Stimulated activated CD8-positive, alpha-beta memory T cell treated with anti-CD3 and anti-CD28 coated beads, Interleukin-15, amount 100 ng/mL, for 24 hours (primary cell): ENCODE measurements at places on chromosomes 5 and 9.
A peak's percentile ranks its signal among the peaks of the same experiment; 100 is the strongest.

DNA sequence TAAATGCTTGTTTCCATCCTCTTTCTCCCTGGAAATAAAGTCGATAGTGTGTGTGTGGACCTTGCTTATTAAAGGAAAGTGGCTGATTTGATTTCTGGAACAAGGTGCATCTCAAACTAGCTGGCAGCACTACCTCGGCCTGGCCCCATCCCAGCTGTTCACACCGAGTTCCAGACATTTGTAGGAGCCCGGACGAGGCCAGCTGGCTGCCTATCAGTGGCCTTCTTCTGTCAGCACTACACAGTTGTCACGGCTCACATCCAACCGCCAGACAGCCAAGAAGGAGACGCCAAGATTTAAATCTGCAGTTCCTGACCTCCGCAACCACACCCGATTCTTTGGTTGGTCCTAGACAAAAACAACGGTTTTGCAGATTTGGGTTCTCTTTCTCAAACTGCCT lies 63.6 kb downstream of the PALM2AKAP2 start:
- no peak for DNase-seq

DNA sequence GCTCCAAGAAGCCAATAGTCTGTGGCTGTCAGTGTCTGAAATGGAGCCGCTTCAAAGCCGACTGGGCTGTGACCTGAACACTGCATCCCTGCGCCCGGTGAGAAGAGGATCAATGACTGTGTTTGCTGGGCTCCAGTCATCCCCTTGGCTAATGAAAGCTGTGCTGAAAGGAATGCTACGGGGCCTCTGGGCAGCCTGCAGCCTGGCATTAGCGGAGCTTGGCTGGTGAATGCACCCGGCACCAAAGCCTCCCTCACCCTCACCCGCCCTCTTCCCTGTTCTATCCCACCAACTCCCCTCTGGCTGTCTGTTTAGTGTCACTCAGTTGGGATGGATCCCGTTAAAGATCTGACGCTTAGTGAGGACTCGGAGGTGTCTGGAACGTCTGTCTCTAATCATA lies 355.3 kb downstream of the BNC2 start:
- no peak for DNase-seq

DNA sequence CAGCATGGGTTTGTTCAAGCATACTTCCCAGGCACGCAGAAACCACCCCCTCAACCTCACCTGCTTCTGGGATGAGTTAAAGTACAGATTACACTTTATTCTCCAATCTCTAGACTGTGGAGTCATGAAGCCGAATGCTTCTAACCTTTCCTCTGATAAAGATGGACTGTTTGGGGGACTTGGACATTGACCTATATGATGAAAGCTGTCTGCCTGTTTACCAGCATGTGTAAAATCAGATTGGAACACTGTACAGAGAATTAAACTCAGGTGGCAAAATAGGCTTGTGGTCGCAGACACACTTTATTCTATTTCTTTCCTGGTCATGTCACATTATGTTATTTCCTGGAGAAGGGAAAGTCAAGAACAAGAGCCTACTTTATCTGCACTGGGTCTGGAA lies 25.7 kb downstream of the IL9 start:
- DNase-seq = no peak

- DNase-seq = no peak
Measured at GRCh38 chr9:111000202-111000601, 38.1 kb downstream of the LPAR1 start.

GRCh38 chr5:72417333-72418062 lies 89.7 kb downstream of the ZNF366 start:
- no peak for DNase-seq

DNA sequence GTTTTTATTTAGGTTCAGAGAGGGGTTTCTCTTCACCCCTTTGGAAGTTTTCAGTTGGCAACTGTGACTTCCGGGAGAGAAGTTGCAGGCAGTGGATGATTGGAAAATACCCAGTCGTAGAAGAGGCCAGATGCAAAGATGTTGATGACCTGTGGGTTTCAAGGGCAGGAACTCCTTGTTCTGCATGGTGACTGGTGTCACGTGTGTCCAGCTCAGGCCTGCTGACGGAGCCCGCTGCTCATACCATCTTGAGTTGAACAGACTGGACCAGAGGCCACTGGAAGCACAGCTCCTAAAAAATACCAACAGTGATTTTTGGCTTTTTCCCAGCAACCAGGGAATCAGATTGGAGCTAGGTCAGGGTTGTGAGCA lies 243.9 kb upstream of the KLF4 start:
- DNase-seq = no peak

DNA sequence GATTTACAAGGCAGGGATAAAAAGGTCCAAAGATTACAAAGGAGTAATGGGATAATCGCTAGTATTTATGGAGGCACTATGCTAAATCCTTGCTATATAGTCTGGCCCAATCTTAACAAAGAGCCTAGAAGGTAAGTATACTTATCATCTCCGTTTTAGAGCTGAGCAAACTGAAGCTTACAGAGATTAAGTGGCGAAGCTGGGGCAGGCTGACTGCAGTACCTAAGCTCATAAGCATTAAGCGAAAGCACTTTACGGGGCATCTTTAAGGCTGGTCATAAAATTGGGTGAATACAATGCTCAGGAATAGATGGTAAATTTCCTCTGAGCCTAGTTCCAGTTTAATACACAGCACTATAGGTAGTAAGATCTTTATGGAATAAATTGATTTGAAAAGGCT lies 30.0 kb upstream of the ZNF366 start:
- no peak for DNase-seq

- peak; percentile 0 for DNase-seq
Measured at GRCh38 chr9:84140535-84141101, 160.0 kb downstream of the RMI1 start.
